ENCODE measurements at places on chromosomes 5 and 9. TPM values are rescaled to one million over a fixed set of nuclear protein-coding genes. Genes with fewer than 3 reads are reported as not detected.
A peak's percentile ranks its signal among the peaks of the same experiment; 100 is the strongest.

Gene OCLN
- 184 TPM for total RNA-seq

Gene C1QTNF2
- not detected for total RNA-seq

- no peak for DNase-seq
Observed at GRCh38 chr5:52748590-52748989, 39.1 kb upstream of the ITGA1 start.

DNA sequence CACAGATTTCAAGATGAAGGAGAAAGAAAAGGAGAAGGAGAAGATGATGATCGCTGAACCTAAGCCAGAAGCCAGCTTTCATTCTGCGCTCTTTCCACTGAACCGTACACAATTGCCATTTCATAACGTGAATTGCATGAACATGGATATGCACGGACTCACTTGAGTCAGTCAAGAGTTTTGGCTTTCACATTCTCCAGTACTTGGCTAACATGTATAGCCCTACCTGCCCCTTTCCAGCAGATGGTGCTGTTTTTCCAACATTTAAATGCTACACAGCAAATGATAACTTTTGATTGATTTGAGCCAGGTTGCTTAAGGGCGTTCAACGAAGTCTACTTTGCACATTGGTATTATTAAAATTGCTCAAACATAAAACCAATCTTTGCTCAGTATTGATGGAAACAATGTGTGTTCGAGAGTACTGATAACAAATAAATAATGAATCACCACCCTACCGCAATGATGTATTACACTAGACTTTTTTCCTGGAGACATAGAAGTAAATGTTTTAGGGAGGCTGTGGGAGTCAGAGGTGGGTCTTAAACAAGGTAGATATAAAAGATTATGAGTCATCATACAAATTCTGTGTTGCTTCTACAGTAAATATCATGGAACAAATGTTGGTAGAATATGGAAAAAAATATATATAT lies 196.4 kb downstream of the TRPM3 start:
- peak; percentile 19 for DNase-seq

DNA sequence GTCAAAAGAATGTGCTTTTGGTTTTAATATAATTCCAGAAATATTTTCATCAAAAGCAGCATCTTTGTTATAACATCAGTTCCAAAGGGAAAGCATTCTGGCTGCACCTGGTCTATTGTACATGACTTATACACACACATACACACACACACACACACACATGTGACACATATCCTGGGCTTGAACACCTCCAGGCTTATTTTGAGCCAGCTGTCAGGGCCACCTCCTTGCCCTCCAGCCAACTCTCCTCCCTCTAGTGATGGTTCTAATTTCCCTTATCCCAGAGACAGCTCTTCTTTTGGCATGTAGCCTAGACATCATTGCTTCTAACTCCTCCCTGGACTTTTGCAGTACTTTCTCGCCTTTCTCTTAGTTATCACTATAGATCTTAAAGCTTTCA lies 115.0 kb downstream of the PIK3R1 start:
- no peak for DNase-seq

Measured in Caco-2 (cell line).